ENCODE measurements at places on chromosomes 4 and X.

GRCh38 chr4:118849867-118850487 lies 14.1 kb upstream of the SEC24D start:
- DNase-seq: no peak

GRCh38 chr4:120005527-120005926 lies 61.1 kb downstream of the MAD2L1 start:
- DNase-seq: no peak

- DNase-seq: no peak
These were observed 317.1 kb downstream of the DCTD start for GRCh38 chr4:182600093-182600492.

GRCh38 chr4:47510506-47511143 lies 25.6 kb downstream of the ATP10D start:
- no peak for DNase-seq

GRCh38 chr4:56976837-56977320 lies 527 bp downstream of the NOA1 start:
- peak; percentile 89 for DNase-seq

- DNase-seq: no peak
These were observed 10.4 kb upstream of the CLCN4 start for GRCh38 chrX:10146346-10146745.

DNA sequence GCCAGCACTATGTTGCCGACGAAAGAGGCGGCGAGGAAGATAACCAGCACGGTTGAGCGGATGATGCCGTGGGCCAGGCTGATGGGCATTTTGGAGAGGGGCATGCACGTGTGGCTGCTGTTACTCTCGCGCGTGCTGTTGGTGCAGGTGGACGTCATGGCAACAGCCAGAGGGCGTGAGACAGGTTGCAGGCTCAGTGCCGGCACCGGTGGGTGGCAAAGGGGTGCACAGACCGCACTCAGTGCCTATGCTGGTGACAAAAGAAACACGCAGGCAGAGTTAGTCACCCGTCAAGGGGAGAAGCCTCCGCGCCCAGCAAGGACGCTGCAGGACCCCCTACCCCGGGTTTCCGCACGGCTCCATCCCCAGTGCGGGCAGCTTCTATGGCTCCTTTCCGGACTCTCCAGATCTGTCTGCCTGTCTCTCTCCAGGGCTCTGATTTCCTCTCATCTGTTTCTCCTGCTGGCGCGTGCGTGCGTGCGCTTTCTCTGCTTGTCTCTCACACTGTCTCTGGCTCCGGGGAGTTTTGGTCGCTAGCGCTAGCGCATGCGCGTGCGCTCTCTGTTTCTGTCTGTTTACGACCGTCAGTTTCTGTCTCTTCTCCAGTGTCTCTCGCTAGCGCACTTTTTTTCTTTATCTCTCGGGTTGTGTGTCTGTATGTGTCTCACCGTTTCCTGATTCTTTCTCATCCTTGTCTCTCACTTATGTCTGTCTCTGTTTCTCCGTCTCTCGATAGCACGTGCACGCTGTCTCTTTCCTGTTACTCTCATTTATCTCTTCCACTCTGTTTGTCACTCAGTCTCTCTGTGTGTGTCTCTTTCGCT lies 2.1 kb downstream of the GPR101 start:
- DNase-seq: no peak

DNA sequence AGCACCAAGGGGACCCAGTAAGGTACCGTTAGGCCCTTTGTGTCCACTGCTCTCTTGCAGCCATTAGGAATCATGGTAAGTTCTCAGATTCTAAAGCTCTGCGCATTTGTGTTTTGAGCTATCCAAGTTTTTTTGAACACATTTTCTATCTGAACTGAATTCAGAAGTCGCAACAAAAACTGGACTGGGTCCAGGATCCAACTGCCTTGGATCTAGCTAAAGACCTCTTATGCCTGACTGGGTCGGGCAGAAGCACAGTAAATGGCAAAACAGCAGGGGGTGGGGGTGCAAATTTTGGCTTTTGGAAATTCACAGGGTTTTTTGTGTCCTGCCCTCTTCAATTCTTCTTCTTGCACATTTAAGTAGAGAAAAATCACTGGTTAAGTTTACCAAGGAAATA lies 30.0 kb downstream of the RCHY1 start:
- no peak for DNase-seq

- no peak for DNase-seq
These were observed 472.8 kb upstream of the BOD1L1 start for GRCh38 chr4:14100349-14100748.

DNA sequence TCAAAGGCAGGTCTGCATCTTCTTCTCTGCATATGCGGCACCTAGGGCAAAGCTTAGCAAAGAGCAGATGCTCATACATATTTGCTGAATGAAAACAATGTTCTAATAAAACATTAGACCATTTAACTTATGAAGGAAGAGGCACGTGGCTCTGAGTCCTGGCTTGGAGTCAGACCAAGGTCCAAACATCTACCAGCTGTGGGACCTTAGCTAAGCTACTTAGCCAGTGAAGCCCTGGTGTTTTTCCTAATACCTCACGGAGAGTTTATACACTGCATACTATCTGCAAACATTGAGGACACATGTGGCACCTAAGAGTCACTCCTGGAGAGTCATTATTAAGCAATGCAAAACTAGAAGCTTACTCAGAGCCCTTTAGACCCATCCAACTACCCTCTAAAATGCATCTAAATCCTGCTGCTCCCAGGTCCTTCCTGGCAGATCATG lies 9.0 kb downstream of the PDGFC start:
- no peak for DNase-seq

GRCh38 chrX:129981752-129982299 lies 609 bp upstream of the BCORL1 start:
- DNase-seq: peak; percentile 44

- no peak for DNase-seq
These were observed 588.2 kb upstream of the ADGRL3 start for GRCh38 chr4:60611762-60612496.

- peak; percentile 53 for DNase-seq
These were observed 95.7 kb upstream of the NKX1-1 start for GRCh38 chr4:1501754-1502500.

DNA sequence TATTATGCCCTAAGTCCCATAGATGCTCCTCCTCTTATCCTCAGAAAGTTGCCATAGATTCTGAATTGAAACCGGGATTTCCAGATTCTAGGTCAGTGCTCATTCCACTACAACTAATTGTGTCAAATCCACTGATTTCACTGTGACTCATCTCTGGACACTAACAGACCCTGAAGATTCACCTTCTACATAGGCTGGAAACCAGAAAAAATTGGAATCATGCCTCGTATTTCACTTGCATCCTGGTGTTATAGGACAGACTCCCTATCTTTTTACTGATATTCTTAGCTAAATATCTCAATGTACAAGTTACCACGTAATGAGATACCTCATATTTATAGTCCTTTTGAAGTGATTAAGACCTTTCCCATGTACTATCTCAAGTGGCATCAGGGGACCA lies 36.7 kb downstream of the CLNK start:
- no peak for DNase-seq

DNA sequence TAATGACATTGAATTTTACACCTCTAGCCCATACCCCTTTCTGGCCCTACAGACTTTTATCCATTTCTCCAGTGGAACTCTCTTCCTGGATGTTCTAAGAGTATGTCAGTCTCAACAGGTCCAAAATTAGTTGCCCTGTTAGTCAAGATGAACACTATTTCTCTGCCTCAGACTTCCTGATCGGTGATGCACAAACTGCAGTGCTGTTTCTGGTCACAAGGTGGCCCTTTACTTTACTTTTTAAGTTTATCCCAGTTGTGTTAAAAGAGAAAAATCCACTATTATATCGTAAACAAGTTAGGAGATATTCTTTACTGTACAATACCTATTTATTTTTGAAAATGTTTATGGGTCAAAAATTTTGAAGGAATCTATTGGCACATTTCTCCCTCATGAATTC lies 13.1 kb downstream of the TCEAL7 start:
- no peak for DNase-seq

GRCh38 chrX:102155806-102156179 lies at the start of gene BEX5:
TSS of gene BEX5 (minus strand) at chrX:102155977. CDS start at chrX:102154265, 1,712 bp downstream.
- DNase-seq: peak; percentile 78

- DNase-seq: no peak
These were observed 55.0 kb upstream of the PRDM5 start for GRCh38 chr4:120977435-120977997.

DNA sequence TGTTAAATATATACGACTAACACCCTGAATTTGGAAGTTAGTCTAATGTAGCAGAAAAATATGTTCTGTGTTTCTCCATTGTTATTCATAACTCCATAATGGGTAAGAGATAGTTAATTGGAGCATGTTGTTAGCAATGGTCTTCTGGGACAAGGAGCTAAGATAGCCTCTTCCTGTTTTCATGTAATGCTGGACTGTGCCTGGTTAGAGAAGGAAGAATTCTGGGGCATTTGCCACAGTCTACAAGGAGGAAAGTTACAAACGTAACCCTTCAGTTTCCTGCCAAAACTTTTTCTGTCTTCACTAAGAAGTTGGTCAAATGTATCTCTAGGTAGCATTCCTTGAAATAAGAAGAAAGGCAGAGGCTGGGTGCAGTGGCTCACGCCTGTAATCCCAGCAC lies 5.8 kb downstream of the PRDX4 start:
- no peak for DNase-seq

DNA sequence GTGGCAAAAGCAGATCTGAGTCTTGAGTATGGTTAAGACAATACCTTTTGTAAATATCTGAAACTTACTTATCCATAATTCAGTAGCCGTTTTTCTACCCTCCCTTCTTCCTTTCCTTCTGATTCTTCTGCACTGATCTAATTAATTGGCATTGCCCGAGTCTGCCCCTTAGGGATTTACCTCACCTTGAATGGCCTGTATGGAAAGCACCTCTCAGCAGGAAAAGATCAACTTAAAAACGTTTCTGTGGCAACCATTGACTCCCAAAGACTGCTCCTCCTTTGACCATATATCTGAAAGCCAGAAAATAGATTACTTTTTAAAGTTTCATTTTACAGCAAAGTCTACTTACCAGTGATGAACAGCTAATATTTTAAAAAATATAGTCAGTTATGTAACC lies 496.5 kb upstream of the LCORL start:
- no peak for DNase-seq

- no peak for DNase-seq
These were observed 262.5 kb upstream of the PCDH18 start for GRCh38 chr4:137794764-137795254.

- no peak for DNase-seq
These were observed 624.8 kb upstream of the ATOH1 start for GRCh38 chr4:93203708-93204107.

DNA sequence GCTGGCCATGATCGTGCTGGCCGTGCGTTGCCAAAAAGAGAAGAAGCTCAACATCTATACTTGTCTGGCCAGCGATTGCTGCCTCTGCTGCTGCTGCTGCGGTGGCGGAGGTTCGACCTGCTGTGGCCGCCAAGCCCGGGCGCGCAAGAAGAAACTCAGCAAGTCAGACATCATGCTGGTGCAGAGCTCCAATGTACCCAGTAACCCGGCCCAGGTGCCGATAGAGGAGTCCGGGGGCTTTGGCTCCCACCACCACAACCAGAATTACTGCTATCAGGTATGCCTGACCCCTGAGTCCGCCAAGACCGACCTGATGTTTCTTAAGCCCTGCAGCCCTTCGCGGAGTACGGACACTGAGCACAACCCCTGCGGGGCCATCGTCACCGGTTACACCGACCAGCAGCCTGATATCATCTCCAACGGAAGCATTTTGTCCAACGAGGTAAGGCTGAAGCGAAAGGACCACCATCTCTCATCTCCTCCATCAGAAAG lies 3.3 kb downstream of the PCDH10 start:
- DNase-seq: no peak

DNA sequence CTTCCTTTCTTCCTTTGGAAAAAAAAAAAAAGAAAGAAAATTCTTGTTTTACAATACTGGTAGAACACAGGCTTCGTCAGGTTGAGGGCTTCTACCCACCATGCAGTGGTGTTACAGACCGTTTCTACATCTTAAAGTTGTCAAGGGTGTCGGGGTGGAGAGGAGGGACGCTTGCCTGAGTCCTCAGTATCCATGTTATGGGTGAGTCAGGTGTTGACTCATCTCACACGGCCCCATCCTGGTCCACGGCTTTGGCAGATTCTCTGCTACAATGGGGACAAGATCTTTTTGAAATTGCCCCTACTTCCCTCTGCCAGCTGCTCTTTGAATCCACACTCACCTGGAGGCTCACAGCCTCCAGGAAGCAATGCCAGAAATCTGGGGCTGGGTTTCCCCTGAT lies 310.3 kb upstream of the ZFP42 start:
- DNase-seq: no peak

DNA sequence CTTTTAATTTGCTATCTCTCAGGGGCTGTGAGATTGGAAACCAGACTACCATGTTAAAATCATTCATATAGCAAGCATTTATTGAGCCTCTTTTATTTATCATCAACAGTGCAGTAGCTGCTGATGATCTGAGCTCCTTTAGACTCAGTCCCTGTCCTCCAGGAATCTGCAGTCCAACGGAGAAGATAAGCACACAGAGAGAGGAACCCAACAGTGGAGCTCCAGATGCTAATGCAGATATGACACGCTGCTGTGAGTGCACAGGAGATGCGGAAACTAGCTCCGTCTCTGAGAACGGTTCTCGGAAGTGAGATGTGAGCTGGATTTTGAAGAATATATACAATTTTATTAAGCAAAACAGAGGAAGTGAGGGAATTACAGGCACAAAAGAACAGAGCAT lies 35.4 kb downstream of the DCHS2 start:
- DNase-seq: no peak

- DNase-seq: no peak
These were observed 20.5 kb downstream of the COMMD8 start for GRCh38 chr4:47442980-47443379.

DNA sequence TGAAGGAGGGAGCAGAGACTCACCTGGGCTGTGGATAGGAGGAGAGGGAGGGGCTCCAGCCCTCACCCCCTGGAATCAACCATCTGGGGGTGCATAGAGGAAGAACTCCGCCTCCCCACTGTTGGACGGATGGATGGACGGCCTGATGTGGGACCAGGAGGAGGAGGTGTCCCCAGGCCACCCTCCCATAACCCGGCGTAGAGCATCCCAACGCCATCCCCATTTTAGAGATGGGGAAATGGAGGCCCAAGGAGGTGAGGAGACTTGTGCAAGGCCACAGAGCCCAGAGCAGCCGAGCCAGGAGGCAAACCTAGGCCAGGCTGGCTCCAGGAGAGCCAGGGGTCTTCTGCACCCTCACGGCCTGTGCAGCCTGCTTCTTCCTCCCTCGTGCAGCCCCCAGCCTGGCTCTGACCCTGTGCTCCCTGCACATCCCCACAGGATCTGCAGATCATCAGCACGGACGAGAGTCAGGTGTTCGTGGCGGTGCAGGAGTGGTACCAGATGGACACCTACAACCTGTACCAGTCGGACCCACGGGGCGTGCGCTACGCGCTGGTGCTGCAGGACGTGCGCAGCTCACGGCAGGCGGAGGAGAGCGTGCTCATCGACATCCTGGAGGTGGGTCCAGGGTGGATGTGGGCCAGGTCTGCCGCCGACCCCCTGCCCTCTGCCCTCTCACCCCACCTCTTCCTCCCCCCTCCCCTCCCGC lies 241.0 kb upstream of the PSAPL1 start:
- no peak for DNase-seq

GRCh38 chr4:1094336-1094690 lies 19.1 kb downstream of the RNF212 start:
- DNase-seq: peak; percentile 32

Data from upper lobe of right lung (tissue), 1 donor.